H9 (cell line): ENCODE measurements at places on chromosomes 6 and 20.
A peak's percentile ranks its signal among the peaks of the same experiment; 100 is the strongest.

DNA sequence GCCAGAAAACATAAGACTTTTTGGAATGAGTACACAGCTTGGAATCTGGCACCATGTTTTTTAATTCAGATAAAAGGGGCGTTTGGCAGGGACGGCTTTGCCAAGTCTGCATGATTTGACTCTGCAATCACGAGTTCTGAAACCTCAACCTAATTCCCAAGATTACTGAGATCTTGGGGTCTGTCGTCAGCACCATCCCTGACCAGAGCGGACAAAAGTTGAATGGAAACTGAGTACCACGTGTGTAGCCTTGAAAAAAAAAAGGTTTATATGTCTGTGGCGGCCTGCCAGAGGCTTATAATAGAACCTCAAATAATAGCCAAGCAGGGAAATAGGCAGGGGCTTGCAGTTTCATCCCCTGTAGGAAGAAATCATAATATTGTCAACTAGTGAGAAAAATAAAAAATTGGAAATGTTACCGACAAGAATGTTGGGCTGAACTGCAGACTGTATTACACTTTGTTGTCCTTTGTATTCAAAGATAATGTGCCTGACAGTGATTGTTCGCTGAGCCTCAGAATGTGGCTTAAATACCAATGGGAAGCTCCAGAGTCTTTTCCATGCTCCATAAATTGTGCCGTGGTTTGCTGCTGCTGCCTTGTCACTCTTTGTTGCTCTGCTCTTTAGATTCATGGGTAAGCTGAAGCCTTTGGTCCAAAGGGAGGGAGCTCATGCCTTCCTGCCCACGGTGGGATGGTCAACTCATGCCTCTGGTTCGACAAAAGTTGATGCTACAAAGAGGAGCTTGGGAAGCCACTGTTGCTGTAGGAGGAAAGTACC, 118.8 kb upstream of the ARID1B start:
- no peak for DNase-seq
- H3K4me3 ChIP-seq, result no peak overlapping the region
- no peaks in the 10 kb centered on the region for H3K27me3 ChIP-seq
- H3K4me1 ChIP-seq, result 0 out of 2 replicates have a peak, but pooled peaks cover 3% of the 10 kb centered on the region

- H3K27ac ChIP-seq, result no peak overlapping the region
- no peak for DNase-seq
- H3K36me3 ChIP-seq, result peaks cover 15% of the 10 kb centered on the region; the same call in 2 of the 3 replicates
- H3K4me3 ChIP-seq, result no peak overlapping the region
These were observed 6.7 kb downstream of the STK4 start for GRCh38 chr20:44973053-44973452.

- peak; percentile 87 for DNase-seq
- no peaks in the 10 kb centered on the region for H3K27me3 ChIP-seq
- no peaks in the 10 kb centered on the region for H3K4me1 ChIP-seq
- no peak overlapping the region for H3K27ac ChIP-seq
- H3K4me3 ChIP-seq, result no peak overlapping the region
These were observed 9.9 kb upstream of the BAK1 start for GRCh38 chr6:33589731-33590530.

GRCh38 chr6:16236631-16237199, 1.7 kb upstream of the GMPR start:
- no peaks in the 10 kb centered on the region for H3K4me1 ChIP-seq
- no peak overlapping the region for H3K27ac ChIP-seq
- DNase-seq, result no peak
- H3K27me3 ChIP-seq, result peaks cover 14% of the 10 kb centered on the region; the same call in 1 of the 2 replicates
- H3K36me3 ChIP-seq, result no peaks in the 10 kb centered on the region

DNA sequence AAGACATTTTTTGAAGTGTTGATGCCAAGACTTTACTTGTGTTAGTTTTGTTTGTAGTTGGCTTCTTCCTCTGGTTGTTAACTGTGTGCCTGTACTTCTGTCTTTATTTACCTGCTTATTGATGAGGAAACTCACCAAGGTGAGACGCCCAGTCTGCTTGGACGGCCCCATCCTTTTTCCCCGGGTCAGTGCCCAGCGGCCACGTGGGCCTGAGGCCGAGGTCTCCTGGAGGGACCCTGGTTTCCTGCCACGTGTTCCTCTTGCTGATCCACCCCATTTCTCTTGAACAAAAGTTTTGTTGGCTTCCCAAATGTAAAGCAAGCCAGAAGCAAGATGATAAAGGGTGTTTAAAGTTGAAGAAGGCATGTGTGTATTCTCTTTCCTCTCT, 24.8 kb downstream of the DUSP22 start:
- DNase-seq, result no peak
- no peaks in the 10 kb centered on the region for H3K4me1 ChIP-seq
- peaks cover 4% of the 10 kb centered on the region; the same call in 1 of the 2 replicates for H3K36me3 ChIP-seq
- no peak overlapping the region for H3K27ac ChIP-seq
- no peaks in the 10 kb centered on the region for H3K27me3 ChIP-seq

- no peak overlapping the region for H3K27ac ChIP-seq
- no peak overlapping the region for H3K4me3 ChIP-seq
- no peaks in the 10 kb centered on the region for H3K36me3 ChIP-seq
- DNase-seq, result no peak
- peaks cover 6% of the 10 kb centered on the region; the same call in 1 of the 2 replicates for H3K4me1 ChIP-seq
- no peaks in the 10 kb centered on the region; the same call in 1 of the 2 replicates for H3K27me3 ChIP-seq
These were observed 67.7 kb downstream of the LAMP5 start for GRCh38 chr20:9582137-9582536.

DNA sequence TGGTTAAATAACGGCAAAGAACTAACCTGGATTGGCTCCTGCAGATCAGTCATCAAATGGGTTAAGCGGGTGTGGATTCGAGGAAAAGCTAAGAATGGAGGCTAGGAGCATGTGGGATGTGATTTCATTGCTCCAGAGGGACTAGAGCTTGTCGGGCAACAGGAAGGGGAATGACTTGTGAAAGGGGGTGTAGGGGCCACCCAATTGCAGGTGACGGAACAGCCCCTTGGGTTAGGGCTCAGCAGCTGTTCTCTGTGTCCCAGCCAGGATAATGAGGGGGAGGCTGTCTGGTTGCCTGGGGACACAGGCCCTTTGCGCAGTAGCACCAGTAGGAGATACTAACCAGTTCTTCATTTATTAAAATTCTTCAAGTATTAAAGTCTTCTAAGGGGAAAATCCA, 25.0 kb upstream of the MRPS18A start:
- H3K4me1 ChIP-seq, result peaks cover 2% of the 10 kb centered on the region; the same call in 1 of the 2 replicates
- H3K27me3 ChIP-seq, result no peaks in the 10 kb centered on the region
- 0 out of 2 replicates have a peak, but pooled peaks cover 4% of the 10 kb centered on the region for H3K36me3 ChIP-seq

GRCh38 chr20:60228255-60228654, 270.0 kb downstream of the CDH26 start:
- no peak overlapping the region for H3K4me3 ChIP-seq
- DNase-seq, result no peak
- no peaks in the 10 kb centered on the region for H3K27me3 ChIP-seq
- no peak overlapping the region for H3K27ac ChIP-seq

GRCh38 chr20:43458422-43458924, 777 bp downstream of the SRSF6 start:
- H3K4me3 ChIP-seq, result peak overlapping the region; percentile 90
- H3K4me1 ChIP-seq, result 0 out of 2 replicates have a peak, but pooled peaks cover 2% of the 10 kb centered on the region
- no peaks in the 10 kb centered on the region for H3K27me3 ChIP-seq
- H3K27ac ChIP-seq, result no peak overlapping the region
- peak; percentile 51 for DNase-seq
- peaks cover 53% of the 10 kb centered on the region for H3K36me3 ChIP-seq

DNA sequence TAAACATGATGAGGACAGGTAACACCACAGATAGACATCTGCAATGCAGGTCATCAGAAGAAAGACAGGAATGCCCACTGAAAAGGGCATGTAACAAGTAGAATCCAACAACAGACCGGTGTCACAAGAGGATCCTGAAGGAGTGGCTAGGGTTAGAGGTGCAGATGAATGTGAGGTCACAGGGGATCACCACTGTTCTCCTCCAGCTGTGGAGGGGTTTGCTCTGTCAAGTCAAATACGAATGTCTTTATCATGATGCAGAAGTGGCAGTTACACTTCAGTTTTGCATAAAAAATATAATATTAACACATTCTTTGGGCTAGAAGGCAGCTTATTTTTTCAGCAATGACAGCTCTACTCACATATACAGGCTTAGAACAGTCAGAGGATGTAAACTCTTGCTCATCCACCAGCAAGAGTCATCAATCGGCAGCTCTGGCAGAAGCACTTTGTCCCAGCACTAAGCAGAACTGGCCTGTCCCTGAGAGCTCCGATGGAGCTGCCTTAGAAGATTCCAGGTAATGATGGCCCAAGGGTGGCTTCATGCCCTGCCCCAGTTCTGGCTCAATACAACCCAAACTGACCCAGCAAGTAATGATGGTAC, 130.4 kb upstream of the TRAF3IP2 start:
- DNase-seq, result no peak
- H3K27ac ChIP-seq, result no peak overlapping the region
- H3K4me3 ChIP-seq, result no peak overlapping the region

- H3K36me3 ChIP-seq, result no peaks in the 10 kb centered on the region
- no peak overlapping the region for H3K27ac ChIP-seq
- peaks cover 3% of the 10 kb centered on the region; the same call in 1 of the 2 replicates for H3K27me3 ChIP-seq
- H3K4me3 ChIP-seq, result no peak overlapping the region
- no peak for DNase-seq
- no peaks in the 10 kb centered on the region for H3K4me1 ChIP-seq
These were observed 260.2 kb downstream of the BCKDHB start for GRCh38 chr6:80366714-80367113.

DNA sequence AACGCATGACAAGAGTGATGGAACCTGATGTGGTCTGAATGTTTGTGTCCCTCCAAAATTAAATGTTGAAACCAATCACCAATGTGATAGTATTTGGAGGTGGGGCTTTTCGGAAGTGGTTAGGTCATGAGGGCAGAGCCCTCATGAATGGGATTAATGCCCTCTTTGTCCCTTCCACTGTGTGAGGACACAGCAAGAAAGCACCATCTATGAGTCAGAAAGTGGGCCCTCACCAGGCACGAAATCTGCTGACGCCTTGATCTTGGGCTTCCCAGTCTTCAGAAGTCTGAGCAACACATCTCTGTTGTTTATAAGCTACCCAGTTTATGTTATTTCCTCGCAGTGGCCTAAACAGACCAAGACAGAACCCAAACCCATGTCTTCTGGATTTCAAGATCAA, 244.0 kb upstream of the JAG1 start:
- H3K4me1 ChIP-seq, result no peaks in the 10 kb centered on the region
- H3K36me3 ChIP-seq, result no peaks in the 10 kb centered on the region
- no peak for DNase-seq
- no peak overlapping the region for H3K27ac ChIP-seq

DNA sequence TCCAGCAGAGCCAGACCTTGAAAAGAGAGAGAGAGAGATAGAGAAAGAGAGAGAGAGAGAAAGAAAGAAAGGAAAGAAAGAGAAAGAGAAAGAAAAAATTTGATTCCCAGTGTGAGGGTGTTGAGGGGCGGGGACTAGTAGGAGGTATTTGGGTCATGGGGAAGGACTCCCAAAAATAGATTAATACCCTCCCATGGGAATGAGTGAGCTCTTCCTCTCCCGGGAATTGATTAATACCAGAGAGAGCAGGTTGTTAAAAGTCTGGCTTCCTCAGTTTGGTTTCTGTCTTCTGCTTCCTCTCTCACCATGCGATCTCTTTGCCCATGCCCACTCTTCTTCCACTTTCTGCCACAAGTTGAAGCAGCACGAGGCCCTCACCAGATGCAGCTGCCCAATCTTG, 28.8 kb upstream of the CFAP206 start:
- no peak overlapping the region for H3K4me3 ChIP-seq
- no peak for DNase-seq
- no peaks in the 10 kb centered on the region for H3K36me3 ChIP-seq

DNA sequence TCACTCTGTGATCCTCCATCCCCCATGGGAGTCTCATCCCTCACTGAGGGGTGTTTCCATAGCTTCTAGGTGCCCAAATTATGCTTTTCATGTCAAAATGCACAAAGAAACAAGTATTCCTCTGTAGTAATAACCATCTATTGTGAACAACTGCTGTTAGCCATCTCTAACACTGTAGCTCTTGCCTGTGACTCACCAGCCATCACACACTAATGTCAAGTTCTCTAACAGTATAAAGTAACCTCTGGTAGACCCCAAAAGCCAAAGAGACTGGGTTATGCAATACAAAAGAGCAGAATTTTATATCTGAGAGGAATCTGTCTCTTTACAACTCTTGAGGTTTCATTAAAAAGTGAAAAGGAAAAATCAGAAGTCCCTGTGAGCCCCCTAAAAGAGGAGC, 25.4 kb upstream of the IYD start:
- H3K36me3 ChIP-seq, result no peaks in the 10 kb centered on the region
- no peaks in the 10 kb centered on the region for H3K27me3 ChIP-seq
- H3K4me3 ChIP-seq, result no peak overlapping the region
- no peak overlapping the region for H3K27ac ChIP-seq
- no peaks in the 10 kb centered on the region for H3K4me1 ChIP-seq
- no peak for DNase-seq

- no peaks in the 10 kb centered on the region for H3K4me1 ChIP-seq
- H3K4me3 ChIP-seq, result no peak overlapping the region
- H3K27me3 ChIP-seq, result no peaks in the 10 kb centered on the region
- H3K36me3 ChIP-seq, result no peaks in the 10 kb centered on the region
- no peak overlapping the region for H3K27ac ChIP-seq
These were observed 438.4 kb upstream of the FLRT3 start for GRCh38 chr20:14775778-14776177.

DNA sequence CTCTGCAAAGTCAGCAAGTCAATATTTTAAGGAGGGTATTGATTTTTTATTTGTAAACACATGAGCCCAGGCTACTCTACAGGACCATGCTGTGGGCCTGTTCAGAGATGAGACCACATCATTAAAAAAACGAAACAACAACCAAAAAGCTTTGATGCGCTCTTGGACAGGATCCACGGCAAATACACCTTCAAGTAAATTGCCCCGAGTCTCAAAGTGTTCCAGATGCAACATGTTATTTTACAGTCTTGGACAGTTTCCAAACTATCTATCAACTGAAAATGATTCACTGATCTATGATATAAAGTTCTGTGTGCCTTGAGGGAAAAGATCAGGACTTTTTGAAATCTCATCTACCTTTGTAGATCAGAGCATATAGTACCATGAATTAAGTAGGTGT, 25.8 kb upstream of the CARMIL1 start:
- H3K27ac ChIP-seq, result no peak overlapping the region
- DNase-seq, result no peak
- H3K36me3 ChIP-seq, result no peaks in the 10 kb centered on the region
- H3K27me3 ChIP-seq, result no peaks in the 10 kb centered on the region

GRCh38 chr6:61909486-61909885, 376.5 kb downstream of the KHDRBS2 start:
- no peaks in the 10 kb centered on the region for H3K27me3 ChIP-seq
- no peak overlapping the region for H3K27ac ChIP-seq
- DNase-seq, result no peak
- H3K4me1 ChIP-seq, result no peaks in the 10 kb centered on the region
- H3K4me3 ChIP-seq, result no peak overlapping the region

GRCh38 chr6:166052837-166053236, 114.8 kb downstream of the TBXT start:
- no peaks in the 10 kb centered on the region for H3K27me3 ChIP-seq
- no peak overlapping the region for H3K27ac ChIP-seq
- no peak overlapping the region for H3K4me3 ChIP-seq
- H3K4me1 ChIP-seq, result no peaks in the 10 kb centered on the region
- H3K36me3 ChIP-seq, result peaks cover 25% of the 10 kb centered on the region
- no peak for DNase-seq

DNA sequence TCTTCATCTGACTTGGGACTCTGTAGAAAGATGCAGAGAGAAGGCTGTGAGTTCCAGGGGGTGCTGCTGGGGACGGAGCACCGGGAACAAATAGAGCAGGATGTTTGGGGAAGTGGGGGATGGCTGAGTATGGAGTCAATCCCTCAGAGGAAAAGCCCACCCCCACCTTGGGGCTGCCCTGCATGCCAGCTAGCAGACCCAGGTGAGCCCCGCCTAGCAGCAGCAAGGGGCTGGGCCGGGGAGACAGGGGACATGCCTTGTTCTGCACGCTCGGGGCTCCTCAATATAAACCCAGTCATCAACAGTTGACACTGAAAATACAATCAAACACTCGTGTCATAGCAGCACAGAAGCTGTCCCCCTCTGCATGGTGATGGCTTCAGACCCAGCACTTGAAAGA, 74.6 kb downstream of the NINL start:
- H3K27me3 ChIP-seq, result no peaks in the 10 kb centered on the region
- H3K4me3 ChIP-seq, result no peak overlapping the region
- H3K27ac ChIP-seq, result no peak overlapping the region
- no peaks in the 10 kb centered on the region for H3K4me1 ChIP-seq
- no peak for DNase-seq
